SHP77 treated with DMSO at 0.1 percent for 48 hours (cell line): ENCODE measurements at places on chromosomes 2 and 18.

DNA sequence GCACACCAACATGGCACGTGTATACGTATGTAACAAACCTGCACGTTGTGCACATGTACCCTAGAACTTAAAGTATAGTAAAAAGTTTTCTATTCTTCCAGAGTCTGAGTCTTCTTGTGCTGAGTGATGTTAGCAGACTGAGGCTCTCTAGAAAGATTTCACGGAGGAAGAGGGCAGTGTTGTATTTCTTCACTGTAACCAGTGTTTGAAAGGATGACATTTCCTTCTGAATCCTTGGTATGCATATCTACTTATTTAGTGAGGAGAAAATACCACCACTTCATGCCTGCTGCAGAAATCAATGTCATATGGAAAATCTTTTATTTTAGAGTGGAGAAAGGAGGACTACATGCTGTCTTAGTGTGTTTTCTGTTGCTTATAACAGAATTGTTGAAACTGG is 357.1 kb downstream of the CCDC85A start:
- DNase-seq = no peak

- DNase-seq = no peak
Observed at GRCh38 chr2:187566266-187566665, 12.0 kb upstream of the TFPI start.

DNA sequence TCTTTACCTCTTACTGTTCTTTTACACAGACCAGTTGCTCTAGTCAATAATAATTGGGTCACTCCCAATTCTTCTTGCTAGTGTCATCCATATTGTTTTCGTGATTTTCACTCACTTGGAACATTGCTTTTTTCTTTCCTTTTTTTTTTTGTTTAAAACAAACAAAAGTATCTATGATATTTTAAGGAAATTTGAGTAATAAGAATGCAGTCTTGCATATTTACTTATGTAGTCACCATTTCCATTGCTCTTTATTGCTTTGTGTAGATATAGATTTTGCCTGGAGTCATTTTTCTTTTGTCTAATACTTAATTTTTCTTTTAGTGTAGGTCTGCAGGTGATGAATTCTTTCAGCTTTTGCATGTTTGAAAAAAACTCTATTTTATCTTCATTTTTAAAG is 71.9 kb downstream of the WDR7 start:
- DNase-seq = no peak

GRCh38 chr2:230908092-230908594 is 16.9 kb downstream of the GPR55 start:
- no peak for DNase-seq

GRCh38 chr2:1715184-1716013 is 28.9 kb downstream of the PXDN start:
- DNase-seq = peak; percentile 95

GRCh38 chr2:232230560-232230959 is 148.0 kb upstream of the ALPP start:
- DNase-seq = no peak

GRCh38 chr2:238401551-238401950 is 25.2 kb upstream of the ASB1 start:
- no peak for DNase-seq

- no peak for DNase-seq
Observed at GRCh38 chr18:44818668-44819403, 138.1 kb downstream of the SETBP1 start.

DNA sequence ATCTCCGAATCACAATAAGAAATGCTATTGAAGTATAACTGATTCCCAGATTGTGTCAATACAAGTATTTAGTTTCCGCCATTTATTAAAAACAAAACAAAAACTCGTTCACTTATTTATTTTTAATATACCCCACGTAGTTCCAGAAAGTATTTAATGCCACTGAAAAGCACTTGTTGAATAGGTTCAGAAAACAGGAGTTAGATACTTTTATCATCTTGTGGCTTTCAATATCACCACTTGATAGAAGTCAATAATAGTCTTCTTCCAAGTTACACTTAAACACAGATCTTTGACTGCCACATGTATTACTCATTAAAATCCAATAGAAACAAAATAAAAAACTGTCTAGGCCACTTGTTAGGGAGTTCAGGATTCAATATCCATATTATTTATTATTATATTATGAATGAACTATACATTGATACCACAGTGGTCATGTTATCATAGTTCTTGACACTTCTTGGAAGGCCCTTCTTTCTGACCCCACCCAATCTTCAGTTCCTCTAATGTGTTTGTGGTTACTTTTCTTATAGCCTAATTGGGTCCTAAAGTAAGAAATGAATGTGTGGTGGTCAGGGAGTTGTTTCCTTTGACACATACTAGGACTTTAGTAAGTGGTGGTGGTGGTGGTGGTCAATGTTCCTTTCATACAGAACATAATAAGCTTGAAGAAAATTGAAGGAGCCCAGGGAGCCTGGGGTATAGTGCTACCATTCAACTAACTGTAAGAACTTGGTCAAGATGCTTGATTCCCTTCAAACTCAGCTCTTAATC is 221.3 kb upstream of the ITGA4 start:
- DNase-seq = no peak

DNA sequence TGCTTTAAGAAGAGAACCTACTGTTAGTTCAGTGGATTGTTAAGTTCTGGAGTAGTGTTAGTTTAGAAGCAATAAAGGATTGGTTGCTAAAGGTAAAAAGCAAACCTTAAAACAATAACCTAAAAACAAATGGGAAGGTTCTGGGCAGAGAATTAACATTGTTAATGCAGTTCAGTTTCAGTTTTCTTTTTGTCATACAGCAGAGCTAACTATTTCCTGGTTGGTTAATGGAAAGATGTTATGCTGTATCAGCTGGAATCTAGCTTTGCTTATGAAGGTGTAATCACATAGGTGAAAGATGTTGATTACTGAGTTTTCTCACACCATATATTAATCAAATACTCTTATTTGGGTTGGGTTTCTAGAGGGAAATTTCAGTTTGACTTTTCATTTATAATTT is 23.8 kb downstream of the SMAD4 start:
- no peak for DNase-seq

GRCh38 chr18:26480897-26481795 is 67.2 kb downstream of the KCTD1 start:
- no peak for DNase-seq

- no peak for DNase-seq
Observed at GRCh38 chr2:218708086-218708485, 2.5 kb upstream of the TTLL4 start.

GRCh38 chr2:237575869-237576862 is 9.8 kb downstream of the PRLH start:
- no peak for DNase-seq

- DNase-seq = no peak
Observed at GRCh38 chr2:97988722-97989121, 7.0 kb downstream of the TMEM131 start.

GRCh38 chr18:13220361-13220991 is 1.9 kb downstream of the LDLRAD4 start:
- no peak for DNase-seq

DNA sequence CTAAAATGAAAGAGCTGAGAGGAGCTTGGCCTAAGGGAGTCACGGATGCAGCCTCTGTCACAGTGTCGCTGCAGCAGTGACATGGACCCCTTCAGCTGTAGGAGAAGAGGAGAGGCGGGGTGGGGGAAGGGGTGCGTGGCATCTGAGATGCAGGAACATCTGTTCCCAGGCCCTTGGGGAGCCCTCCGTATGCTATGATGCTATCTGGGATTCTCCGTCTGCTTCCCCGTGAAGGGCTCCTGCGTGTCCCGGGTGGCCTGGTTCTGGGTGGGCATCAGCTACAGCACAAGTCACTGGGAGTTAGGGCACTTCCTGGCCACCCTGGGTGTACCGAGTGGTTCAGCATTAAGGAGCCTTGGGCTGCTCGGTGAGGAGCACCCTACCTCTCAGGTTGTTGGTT is 35.6 kb upstream of the B3GNT7 start:
- DNase-seq = no peak

GRCh38 chr2:102664471-102664909 is 45.1 kb downstream of the SLC9A2 start:
- no peak for DNase-seq

GRCh38 chr2:17649026-17649425 is 104.6 kb downstream of the SMC6 start:
- DNase-seq = no peak

DNA sequence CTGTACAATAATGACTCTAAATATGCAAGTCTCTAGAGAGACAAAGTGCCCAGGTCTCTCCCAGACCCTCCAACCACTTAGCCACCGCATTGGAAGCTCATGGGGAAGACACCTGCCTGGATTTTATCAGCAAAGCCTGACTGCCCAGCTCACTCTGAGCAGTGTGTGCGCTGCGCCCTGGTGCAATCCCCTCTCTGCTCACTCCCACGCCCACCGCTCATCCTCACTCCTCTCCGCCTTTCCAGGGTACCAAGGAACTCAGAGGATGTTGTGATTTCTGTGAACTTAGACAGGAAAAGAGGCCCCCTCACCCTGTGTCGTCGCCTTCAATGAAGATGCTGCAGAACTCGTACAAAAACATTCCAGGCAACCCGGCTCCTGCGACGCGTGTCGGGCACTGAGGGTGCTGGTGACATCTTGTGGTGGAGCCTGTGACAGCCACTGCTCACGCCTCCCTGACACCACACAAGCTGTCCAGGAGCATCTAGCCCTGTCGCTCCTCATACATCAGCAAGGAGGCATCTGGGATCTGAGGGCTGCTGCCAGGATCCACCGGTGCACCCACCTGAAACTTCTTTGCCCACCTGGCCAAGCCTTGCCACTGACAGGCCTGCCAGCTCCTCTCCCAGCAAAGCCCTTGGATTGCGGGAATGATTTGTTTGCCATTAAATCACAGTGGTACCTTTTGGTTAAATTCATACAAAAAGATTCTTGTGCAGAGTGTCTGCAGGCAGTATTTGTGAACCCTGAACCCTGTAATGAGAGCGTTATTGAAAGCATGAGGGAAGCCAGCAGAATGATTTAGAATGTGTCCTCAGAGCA is 220.4 kb downstream of the ZNF516 start:
- no peak for DNase-seq

- DNase-seq = no peak
Observed at GRCh38 chr2:48713647-48714046, 41.9 kb downstream of the LHCGR start.

DNA sequence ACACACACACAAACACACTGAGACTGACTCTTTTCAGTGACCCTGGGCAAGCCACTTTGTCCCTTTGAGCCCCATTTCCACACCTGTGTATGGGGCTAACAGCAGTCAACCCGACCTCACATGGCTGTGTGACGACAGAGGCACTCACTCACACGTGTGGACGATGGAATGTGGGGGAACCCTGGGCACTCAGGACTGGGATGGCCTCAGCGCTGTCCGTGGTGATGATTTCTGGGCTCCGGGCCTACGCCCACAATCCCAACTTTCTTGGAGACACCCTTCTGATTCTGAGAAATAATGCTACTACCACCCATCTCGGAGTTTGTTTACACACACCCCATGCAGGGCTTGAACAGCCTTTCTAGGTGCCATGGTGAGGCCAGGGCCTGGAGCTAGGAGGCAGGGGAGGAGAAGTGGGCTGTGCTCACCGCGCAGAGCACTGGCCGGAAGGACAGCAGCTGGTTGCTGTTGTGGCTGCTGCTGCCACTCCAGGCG is 1.5 kb downstream of the CRYBA2 start:
- no peak for DNase-seq

DNA sequence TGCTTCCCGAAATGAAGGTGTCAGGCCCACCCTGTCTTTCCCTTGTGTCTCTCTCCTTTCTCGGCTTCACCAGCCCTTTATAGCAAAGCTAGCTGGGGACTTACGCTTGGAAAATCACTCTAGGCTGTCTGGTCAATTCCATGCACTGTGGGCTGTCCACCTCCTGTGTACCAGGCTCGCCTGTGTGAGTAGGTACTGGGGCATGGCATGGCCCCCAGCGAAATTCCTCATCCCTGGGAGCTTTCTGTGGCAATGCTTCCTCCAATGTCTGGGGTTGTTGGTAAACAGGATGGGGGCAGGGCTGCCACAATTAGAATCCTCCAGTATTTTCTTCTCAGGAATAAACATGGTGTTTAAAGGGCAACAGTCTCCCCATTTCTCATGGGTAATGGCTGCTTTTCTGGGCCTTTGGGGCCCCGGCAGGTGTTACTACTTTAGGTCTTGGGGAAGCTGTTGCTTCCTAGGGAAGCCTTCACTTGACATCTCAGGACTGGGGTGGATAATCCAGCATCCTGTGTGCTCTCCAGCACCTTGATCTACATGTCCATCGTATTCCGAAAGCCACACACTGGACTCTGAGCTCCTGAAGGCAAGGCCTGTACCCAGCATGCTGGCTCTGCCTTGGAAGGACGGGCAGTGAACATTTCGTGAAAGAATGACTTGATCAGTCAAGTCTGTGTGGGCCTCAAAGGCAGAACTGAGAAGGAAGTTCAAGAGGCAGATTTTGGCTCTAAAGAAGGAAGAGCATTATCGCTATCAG is 21.1 kb downstream of the RHOB start:
- no peak for DNase-seq

DNA sequence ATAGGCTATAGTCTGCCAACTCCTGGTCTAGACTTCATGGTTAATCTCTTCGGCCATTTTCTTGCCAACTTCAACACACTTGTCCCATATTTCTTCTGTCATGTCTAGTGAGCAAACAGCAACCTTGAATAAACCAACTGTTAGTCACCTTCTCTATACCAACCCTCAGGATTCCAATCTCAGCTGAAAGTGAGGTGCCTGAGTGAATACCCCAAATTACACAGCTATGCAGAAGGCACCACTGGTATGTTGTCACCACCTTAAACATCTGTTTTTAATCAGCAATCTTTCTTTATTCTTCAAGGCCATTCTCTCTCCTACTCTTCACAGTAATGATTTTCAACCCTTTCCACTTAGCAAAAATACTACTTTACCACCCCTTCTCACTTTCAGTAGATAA is 39.3 kb downstream of the THOC1 start:
- DNase-seq = no peak

DNA sequence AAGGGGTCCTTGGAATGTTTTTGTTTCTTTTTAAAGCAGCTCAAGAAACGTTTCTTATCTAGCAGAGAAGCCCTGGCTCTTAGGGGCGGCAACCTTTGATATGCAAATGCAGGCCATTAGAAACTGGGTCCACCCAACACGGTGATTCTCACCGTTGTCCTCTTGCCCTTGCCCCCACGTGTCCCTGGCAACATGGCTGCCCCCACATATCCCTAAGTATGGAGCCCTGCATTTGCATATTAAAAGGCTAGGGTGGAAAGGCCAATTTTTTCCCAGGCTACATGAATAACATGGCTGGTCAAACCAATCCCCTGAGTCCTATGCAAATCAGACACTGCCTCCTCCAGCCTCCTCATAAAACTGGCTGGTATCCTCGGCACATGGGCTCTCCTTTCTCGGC is 230.1 kb upstream of the SPOPL start:
- no peak for DNase-seq

DNA sequence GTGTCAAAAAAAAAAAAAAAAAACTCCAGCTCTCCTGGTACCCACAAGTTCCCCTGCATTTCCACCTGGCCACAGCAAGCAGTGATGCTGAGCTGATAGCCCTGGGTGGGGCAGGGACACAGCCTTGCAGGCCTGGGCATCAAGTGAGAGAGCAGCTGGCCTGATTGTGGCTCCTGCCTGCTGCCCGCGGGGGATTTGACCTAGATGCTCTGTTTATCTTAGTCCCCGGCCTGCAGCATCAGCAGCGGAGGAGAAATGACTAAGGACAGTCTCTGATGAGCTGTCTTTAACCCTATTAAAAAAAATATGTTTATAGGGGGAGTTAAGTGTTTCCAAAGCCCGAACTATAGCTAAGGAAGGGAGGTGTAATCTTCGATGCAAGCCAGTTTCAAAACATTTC is 102.6 kb downstream of the MTCL1 start:
- DNase-seq = no peak
